ENCODE measurements at places on chromosomes 7 and 10.

- DNase-seq = no peak
Measured at GRCh38 chr10:112359606-112360307, 14.2 kb upstream of the ACSL5 start.

- DNase-seq = no peak
Measured at GRCh38 chr7:264541-265191, 25.3 kb upstream of the FOXL3 start.

GRCh38 chr10:26172131-26172530 is 44.4 kb upstream of the GAD2 start:
- DNase-seq = no peak

DNA sequence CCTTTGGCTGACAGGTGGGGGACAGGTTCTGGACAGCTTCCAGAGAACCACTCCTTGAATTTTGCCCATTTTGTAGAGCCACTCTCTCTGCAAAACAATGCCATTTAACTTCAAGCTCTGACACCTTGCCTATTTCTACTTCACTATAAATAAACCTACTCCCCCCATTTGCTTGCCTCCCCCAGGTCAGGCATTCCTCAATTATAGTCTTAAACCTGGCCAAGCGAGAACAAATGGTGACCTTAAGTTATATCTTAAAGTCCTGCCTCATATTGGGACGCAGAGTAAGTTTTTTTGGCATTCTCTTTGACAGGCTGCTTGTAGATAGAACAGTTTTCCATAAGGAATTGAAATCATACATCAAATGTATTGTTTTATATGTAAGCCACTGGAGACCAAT is 706.9 kb downstream of the LRMDA start:
- no peak for DNase-seq

GRCh38 chr10:91512458-91512857 is 102.3 kb downstream of the HECTD2 start:
- DNase-seq = no peak

DNA sequence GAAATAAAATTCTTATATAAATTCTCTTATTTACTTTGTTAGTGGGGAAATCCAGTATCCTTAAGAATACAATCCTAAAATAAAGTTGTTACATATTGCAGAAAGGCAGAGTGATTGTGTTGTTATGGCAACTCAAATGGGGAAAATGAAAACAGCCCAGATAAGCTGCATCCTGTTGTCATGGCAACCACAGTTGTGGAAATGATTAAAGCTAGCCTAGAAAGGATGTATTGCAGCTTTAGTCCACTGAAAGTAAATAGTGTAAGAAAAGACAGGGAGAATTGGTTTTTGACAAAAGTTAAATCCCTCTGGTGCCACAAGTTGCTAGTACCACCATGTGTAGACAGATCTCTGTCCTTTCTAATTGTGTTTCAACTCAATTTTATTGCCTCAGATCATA is 43.2 kb downstream of the BTRC start:
- DNase-seq = peak; percentile 12

DNA sequence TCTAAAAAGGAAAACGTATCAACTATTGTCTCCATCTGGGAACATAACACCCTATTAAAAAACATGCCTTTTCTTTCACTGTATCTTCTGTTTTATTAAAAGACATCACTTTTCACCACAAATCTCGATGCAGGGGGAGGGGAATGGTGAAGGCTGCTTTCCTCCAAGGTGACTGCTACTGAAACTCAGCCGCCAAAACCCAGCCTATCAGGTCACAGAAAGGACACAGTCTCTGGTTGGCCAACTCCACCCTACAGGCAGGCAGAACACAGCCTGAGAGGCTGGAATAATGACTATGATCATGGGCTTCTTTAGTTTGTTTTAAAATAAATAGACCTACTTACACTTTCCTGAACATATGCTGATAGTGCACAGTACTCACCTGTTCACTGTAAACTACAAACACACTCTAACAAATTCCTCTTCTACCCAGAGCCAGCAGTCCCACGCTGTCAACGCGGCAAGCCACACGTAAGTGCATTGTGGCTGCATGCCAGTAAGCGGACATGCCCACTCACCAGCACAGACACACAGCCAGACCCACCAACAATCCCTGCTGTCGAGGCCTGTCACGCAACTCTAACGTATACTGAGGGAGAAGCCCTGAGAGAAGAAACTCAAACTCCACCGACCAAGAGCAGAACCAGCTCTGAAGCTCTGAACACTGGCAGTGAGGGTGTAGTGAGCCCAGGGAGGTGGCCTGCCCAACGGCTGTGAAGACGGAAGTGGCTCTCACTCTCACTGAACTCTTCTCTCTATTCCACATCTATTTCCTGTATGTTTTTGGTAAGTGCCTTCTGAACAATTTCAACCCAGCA is 41.8 kb downstream of the NCAPG2 start:
- no peak for DNase-seq

GRCh38 chr10:124020981-124021815 is 72.2 kb downstream of the CHST15 start:
- no peak for DNase-seq

GRCh38 chr7:39910108-39910869 is 39.8 kb upstream of the CDK13 start:
- no peak for DNase-seq

- no peak for DNase-seq
Measured at GRCh38 chr10:97053276-97053675, 132.5 kb downstream of the SLIT1 start.

DNA sequence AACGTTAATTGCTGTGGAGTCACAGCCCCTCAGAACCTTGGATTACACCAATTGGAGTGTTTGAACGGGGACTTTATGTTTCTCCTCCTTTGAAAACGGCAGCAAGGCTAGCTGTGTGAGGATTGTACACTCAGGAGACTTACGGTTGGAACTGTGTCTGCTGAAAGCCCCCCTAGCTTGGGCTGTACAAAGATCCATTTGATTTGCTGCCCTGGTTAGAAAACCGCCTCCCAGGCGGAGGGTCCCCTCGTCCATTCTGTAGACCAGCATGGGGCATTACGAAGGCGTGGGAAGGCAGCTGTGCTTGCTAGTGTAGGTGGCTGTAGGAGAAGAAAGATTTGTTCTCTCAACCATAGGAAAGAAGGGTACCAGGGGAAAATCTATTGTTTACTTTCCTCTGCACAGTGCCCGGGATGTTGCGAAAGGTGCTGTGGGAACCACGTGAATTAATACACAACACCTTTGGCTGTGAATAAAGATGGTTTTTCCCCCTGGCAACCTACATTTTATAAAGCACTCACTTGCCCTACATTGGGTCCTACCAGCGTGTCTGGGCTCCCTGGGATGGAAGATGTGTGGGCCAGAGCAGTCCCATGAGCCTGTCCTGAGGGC is 73.4 kb upstream of the BTBD16 start:
- no peak for DNase-seq

DNA sequence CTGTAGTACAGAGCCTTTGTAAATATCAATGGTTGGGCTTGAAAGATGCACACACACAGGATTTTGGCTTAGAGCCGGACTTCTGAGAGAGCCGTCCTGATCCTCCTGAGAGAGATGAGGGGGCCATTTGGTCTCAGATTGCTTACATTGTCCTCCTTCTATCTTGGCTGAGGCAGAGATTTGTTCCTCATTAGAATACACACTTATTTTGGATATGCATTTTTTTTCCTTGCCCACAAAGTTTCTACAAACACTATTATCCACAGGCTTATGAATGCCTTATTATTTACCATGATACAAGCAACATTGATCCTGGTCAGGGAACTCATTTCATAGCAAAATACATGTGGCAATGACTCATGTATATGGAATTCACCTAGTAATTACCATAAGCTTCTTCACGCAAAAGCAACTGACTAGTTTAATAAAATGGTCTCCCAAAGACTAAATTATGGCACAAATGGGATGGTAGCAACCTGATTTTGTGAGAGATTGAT is 175.3 kb downstream of the MDFIC start:
- DNase-seq = no peak

GRCh38 chr10:35140126-35140525 is 13.5 kb downstream of the CREM start:
- no peak for DNase-seq

DNA sequence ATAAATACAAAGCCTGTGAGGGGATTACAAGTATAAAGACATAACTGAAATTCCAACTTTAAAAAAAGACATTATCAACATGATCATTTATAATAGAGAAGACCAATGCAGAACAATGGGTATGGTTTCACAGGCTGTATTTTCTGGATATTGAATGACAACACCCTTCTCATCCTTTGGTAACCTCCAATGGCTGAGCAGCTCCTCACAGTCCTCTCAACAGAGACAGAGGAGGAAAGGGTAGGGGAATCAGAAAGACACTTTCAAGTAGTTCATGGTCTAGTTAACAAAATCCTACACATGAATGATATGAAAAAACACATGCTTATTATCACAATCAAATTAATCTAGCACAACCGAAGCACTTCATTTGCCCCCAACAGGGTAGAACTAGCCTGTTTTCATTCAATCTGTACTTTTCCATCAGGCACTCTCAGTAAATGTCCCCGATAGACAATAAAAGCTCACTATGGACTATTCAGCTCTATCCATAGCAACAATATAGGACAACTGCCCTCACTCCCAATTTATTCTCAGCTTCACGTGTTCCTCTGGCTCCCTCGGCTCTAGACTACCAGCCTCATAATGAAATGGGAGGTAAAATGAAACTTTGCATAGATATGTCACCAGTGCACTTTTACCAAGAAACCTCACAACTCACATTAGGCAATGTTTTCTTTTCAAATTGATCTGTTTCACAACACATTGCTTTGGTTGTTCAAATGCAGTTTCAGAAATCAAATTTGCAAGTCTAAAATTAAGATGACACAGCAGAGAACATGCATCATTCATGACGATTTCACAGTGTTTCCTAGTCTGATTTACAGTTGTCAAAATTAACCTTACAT is 211.4 kb downstream of the THSD7A start:
- no peak for DNase-seq

DNA sequence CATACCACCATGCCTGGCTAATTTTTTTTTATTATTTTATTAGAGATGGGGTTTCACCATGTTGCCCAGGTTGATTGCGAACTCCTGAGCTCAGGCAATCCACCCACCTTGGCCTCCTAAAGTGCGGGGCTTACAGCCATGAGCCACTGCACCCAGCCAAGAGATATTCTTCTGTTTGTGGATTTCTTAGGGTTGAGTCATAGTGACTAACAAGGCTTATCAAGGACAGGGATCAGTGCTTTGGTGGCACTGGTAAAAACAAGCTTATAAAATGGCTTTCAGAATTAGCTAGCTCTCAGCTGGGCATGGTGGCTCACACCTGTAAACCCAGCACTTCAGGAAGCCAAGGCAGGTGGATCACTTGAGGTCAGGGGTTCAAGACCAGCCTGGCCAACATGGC is 122.4 kb downstream of the ZNF248 start:
- DNase-seq = no peak

GRCh38 chr7:84497873-84498272 is 303.3 kb upstream of the SEMA3A start:
- no peak for DNase-seq

GRCh38 chr10:48442090-48442808 is 135.8 kb downstream of the MAPK8 start:
- DNase-seq = no peak

DNA sequence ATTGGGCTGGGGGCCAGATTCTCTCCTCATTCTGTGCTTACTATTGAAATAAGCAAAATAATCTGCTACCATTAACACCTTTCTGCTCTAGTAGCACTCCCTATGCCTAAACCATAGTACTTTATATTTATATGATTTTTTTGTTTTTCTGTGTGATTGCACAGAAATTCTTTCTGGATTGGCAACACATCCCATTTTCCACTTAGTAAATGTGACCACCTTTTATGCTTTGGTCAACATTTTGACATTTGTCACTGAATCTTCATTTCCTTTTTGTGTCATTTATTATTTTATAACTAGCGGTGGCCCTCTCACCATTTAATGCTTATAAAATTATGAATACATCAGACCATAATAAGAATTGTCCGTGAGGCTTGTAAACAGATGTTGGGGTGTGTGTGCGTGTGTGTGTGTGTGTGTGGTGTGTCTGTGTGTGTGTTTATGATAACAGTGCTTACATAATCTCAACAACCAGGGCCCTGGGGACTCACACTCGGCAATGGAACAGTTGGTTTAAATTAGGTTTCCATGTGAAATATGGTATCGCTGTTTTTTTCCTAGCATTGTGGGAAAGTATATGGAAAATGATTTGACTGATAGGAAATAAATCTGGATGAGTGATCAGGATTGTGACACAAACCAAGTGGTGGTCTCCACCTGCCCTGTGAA is 138.9 kb downstream of the NOC3L start:
- no peak for DNase-seq

DNA sequence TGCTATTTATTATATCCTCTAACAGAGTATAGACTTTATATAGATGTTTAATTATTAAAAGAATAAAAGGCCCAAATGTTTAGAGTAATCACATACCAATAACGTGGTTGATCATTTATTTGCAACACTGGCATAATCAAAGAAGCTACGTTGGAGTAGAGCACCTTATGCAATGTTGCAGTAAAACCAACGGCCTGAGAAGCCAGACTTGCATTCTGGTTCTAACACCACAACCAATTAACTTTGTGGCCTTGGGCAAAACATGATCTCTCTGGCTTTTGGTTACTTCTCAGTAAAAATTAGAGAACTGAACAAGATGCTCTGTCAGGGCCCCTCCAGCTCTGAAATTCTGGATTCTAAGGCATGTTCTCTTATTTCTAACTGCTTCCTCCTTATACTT is 476.2 kb downstream of the GRM8 start:
- no peak for DNase-seq

DNA sequence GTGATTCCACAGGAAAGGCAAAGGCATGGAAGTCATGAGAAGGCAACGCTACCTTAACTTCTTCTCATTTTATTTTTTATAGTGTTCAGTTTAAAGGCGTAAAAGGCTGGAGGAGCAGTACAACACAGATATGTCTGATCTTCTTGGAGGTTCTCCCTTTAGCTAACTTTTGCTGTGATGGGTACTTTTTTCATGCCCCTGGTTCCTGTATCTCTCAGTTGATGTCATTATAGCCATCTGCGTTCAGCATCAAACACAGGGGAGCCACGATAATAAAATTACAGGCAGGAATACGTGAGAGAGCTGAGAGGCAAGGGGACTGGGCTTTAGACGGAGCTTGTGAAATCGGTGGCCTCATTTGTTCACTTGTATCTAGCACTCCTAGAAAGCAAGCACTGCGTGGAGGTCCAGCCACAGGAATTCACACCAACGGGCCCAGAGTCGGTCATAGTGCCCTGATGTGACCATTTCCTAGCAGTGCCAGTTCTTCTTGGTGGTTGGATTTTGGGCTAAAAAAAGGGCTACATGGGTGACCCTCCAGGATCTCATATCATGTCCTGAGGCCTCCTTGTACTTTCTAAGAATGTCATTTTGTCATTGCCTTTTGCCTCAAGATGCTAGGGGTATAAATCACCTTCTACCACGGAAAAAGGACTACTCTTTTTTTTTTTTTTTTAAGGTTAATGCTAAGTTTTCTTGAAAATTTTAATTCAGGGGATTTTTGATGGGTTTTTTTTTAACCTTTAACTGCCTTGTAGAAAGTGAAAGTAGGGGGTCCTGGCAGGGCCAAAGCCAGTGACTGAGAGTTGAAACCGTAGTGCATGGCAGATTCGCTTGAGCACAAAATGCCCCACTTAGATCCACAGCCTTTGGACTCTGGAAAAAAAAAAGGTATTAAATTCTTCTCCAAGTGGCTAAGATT is 191.5 kb downstream of the CELF2 start:
- no peak for DNase-seq

- DNase-seq = no peak
Measured at GRCh38 chr7:4820405-4820966, 41.3 kb downstream of the PAPOLB start.
